Stimulated activated naive CD8-positive, alpha-beta T cell treated with anti-CD3 and anti-CD28 coated beads, Interleukin-15, Interleukin-2, amounts not matched to agents 100 U/mL and 50 U/mL, for 24 hours (primary cell): ENCODE measurements at places on chromosomes 2 and 18.

DNA sequence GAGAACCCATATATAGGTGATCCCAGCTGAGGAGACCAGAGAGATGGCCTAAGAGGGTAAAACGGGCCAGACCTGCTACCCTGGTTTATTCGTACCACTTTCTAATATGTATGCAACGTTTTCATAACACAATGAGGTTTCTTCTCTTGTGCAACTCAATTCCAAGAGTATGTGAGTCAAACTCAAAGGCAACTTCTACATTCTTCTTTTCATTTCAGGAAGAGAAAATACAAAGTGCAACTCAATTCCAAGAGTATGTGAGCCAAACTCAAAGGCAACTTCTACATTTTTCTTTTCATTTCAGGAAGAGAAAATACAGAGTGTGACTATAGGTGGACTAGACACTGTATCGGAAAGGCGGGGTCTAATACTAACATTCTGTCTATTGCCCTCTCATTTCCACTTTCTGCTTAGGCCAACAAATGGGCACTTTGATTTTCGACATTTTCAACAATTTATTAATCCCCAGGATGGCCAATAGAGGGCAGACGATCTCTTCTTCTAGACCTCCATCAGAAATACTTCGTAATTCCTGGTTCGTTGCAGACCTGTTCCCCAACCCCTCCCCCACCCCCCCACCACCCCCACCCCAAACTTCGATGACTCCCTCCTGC, 3.7 kb upstream of the CRIM1 start:
- no peak for DNase-seq

DNA sequence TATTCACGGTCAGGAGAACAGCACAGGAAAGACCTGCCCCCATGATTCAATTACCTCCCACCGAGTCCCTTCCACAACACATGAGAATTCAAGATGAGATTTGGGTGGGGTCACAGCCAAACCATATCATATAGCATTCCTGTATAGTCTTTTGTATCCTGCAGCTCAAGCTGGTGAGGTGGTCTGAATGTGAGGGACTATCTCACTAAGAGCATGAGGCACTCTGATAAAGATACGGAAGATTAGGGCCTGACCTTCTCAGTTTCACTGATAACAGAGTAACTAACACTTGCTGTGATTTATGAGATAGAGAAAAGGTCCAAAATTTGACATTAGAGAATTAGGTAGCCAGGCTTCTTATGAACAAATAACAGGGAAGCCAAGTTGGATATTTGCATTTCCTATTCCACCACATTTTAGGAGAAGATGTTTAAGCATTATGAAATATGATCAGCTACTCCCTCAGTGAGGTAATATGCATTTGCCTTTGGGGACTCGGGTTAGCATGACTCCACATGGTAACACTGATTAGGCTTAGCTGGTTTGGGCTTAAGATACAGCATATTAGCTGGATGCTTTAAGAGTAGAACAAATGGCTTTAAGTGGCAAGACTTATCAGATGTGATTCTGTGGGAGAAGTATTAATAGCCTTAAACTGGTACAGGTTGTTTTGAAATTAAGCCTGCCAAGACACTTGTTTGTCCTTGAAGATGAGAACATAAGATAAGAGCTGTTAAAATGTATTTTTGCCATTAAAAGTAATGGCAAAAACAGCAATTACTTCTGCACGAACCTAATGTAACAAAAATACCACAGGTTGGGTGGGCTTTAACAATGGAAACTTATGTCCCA, 106.9 kb upstream of the MSTN start:
- no peak for DNase-seq

- no peak for DNase-seq
Measured at GRCh38 chr2:29226375-29226774, 111.2 kb downstream of the CLIP4 start.

GRCh38 chr2:32009516-32010256, 1.1 kb downstream of the MEMO1 start:
- peak; percentile 57 for DNase-seq

GRCh38 chr2:23578964-23579671, 194.1 kb downstream of the KLHL29 start:
- DNase-seq, result no peak

DNA sequence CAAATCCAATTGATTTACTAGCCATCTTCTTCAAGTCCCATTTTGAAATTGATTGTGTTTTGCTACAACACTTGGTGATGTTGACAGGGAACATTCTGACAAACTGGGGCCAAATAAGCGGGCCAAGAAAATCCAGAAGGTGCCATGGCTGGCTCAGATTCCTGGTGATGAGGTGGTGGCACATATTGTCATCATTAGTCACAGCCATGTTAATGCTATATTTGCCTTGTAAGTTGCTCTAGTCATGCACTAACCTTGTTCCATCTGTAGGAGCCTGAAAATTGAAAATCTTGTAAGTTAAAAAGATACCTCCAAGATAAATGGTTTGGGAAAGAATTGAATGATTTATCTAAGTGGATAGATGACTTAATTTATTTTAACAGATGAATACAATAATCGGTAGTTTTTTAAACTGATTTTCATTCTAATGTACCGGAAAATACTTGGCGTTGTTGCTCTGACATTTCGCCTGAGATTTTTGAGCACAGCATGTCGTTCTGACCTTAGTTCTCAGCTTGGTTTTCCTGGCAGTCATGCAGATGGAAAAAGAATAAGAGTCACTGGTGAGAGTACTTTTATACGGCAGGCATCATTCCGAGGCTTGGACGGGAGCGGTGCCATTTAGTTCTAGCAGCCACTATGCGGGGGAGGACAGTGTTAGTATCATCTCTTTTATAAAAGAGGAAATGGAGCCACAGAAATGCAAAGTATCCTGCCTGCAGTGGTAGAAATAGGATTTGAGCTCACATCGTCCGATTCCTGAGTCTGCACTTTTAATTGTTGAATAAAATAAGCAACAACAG, 133.9 kb downstream of the ZNF532 start:
- no peak for DNase-seq

- DNase-seq, result no peak
Measured at GRCh38 chr18:50034029-50034428, 160.9 kb downstream of the MYO5B start.

- DNase-seq, result no peak
Measured at GRCh38 chr2:18430996-18431748, 129.3 kb downstream of the RDH14 start.

DNA sequence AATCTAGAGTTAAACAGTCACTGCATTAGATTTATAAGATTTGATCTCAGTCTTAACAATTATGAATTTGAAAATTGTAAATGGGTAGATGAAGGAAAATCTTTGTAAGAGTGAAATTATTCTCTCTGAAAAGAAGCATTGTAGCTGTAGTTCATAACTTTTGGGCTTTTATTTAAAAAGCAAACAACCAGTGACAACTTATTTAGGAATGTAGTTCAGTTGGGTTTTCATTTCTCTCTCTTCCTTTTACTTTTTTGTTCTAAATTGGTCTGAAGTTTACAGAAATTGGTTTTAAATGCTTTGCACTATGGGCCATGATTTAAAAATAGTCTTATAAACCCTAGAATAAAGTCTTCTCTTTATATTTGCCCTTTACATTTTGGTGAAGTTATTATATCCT, 296.6 kb downstream of the GULP1 start:
- no peak for DNase-seq

GRCh38 chr2:166673986-166674385, 179.9 kb upstream of the SCN7A start:
- DNase-seq, result no peak

DNA sequence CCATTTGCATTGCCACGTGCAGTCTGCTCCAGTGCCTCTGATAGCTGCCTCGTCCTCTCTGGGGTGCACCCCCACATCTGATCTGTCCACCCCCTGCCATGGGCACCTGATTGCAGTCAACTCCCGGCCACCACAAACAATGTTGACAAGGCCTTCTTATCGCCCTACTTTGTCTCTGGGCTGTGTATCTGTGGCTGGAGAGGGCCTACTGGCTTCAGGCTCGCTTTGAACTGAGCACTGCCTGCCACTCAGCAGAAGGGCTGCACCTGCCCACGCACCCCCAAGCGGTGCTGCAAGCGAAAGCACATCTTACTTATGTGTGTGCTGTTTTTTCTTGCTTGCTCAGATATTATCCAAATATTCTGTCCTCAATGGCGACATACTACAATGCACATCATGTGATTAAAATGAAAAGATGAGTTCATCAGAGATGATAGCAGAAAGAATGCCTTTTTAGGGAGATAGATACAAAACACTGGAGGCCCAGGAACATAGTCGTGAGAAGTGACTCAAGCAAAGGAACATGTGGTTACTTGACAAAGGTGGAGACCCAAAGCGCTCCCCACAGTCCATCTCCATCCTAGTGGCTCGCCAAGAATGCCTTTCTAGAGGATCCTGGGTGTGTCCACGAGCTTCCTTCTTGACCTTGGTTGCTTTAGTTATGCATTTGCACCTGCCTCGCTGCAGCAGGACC, 28.8 kb downstream of the FBLN7 start:
- no peak for DNase-seq

GRCh38 chr2:230455005-230455684, 39.1 kb downstream of the SP100 start:
- DNase-seq, result no peak

- DNase-seq, result no peak
Measured at GRCh38 chr2:42843131-42843530, 50.7 kb upstream of the HAAO start.

DNA sequence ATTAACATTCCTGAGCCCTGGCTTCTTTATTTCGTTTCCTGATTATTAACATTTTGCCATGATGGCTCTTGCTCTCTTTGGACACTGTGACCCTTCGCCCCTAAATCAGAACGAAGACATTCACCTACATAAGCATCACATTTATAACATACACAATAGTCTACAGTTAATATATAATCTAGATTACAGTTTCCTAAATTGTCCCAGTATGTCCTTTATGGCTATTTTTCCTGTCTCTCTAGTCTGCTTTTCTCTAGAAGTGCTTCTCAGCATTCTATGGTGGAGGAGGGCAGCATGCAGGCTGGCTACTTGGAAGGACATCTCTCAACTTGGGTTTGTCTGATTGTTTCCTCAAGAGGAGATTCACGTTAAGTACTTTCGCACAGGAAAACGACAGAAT, 49.9 kb downstream of the FAM210A start:
- no peak for DNase-seq

DNA sequence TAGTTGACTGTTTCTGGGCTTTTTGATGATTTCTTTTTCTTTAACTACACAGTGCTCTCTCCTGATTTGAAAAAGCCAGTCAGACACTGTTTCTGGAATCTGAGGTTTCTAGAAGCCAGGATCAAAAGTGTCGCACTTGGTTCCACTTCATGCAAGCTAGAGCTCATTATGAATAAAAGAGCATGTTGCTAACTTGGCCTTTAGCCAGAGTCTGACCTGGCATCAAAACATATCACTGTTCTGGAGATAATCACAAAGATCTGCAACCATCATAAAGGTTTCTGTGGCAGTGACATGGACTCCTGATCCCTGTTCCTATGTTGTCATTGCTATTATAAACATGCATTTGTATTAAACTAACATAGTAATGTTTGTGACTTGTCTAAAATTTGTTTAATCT, 76.1 kb upstream of the MAPRE2 start:
- DNase-seq, result no peak

- DNase-seq, result no peak
Measured at GRCh38 chr2:219831957-219832356, 204.5 kb downstream of the SLC4A3 start.

DNA sequence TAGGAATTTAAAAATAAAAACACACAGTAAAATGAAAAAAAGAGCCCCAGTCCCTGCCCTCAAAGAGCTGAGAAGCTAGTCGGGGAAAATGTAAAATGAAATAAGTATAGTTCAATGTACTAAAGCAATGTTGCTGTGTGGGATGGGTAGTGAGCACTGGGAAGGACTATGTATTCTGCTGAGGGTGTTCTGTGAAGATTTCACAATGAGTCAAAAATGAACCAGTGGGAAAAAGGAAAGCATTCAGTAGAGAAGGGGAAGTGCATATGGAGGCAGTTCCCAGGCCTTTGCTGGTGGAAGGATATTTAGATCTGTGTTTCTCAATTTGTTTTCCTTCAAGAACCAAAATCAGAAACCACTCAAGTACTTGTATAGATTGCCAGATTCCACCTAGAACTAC, 1094.7 kb upstream of the KLHL29 start:
- no peak for DNase-seq

DNA sequence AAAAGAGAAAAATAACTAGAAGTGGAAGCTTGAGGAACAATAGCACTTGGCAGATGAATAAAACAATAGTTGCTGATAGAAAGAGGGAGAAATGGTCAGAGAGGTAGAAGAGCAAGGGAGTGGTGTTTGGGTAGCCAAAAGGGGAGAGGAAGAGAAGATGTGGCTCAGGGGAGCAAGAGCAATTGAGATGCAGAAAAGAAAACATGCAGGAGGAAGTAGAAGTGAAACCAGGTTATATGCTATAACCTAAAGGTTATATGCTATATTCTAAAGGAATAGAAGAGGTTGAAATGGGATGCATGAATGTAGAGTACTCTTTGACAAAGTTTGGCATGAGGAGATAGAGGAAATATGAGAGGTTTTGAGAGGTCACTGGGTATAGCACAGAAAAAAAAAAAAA, 759.5 kb downstream of the SATB2 start:
- no peak for DNase-seq
